ENCODE measurements at places on chromosomes 13 and 19.
A peak's percentile ranks its signal among the peaks of the same experiment; 100 is the strongest.

DNA sequence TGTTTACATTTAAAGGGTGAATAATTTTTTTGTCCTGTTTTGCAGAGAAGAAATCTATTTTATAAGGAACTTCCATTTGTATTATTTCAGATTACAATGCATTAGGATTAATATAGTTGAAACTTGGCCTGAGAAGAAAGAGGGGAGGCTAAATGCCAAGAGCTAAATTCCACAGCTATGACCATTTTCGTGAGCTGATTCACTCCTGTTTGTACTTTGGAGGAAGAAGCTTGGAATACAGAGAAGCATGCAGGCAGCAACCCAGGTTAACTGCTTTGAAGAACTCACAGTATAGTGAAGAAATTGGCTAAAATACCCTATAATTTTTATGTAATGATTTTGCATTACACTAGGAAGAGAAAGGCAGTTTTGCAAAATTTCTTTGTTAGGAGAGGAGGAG is 309.4 kb upstream of the KLF12 start:
- peak; percentile 80 for DNase-seq

- DNase-seq: no peak
Observed at GRCh38 chr13:112441226-112441625, 65.1 kb downstream of the SPACA7 start.

GRCh38 chr19:19276386-19276785 is 3.3 kb upstream of the TM6SF2 start:
- peak; percentile 83 for DNase-seq

DNA sequence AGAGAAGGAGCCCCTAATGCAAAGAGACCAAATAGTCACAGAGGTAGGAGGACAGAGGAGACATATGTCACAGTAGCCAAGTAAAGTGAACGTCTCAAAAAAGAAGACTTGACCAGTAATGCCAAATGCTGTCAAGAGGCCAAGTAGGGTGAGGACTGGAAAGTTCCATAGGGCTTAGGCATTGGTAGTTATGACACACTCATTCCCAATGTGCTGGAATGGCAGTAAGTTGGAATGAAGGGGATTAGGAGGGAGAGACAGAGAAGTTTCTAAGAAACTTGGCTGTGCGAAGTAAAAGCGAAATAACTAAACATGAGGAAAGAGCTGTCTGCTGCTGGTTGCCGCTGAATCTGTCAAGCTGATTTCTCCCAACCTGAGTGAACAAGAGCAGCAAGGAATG is 14.9 kb upstream of the FRY start:
- no peak for DNase-seq

DNA sequence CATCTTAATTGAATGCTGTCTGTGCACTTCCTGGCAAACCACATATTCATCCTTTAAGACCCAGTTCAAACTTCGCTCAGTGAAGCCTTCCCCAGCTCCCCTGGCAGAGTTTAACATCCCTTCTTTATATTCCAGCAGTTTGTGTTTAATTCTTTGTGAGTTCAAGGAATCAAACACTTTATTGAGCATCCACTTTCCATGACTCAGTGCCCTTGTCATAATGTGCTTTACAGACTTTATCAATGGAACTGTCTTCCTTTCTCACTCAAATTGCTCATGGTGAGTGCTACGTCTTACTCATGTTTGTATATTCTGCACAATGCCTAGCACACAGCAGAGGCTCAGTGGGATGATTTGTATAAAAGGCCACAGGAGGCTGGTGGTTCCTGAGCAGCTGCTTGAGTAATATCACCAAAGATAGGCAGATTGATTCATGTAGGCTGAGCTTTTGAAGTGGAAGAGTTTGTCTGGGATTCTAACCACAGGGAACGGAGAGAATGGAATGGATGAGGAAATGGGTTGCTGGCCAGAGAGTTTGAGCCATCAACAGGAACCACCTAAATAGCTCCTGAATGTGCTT is 44.2 kb downstream of the SERTM1 start:
- DNase-seq: no peak

- peak; percentile 84 for DNase-seq
Observed at GRCh38 chr13:30429721-30430694, 7.7 kb downstream of the UBE2L5 start.

DNA sequence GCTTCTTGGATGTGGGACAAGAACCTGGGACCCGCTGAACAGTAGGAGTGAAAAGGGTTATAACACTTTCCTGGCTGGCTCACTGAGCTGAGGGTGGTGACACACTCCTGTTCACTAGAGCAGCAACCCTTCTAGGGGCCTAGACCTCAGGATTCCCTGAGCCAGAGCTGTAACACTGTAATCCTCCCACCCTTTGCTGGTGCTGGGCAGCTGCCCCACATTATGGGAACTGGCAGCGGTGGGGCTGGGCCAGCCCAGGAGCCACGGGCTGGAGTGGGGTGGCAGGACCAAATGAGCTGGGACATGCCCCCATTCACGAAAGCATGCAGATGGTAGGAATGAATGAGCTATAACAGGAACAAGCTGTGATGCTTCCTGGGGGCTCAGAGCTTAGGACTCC is 110.6 kb downstream of the B3GLCT start:
- DNase-seq: no peak

DNA sequence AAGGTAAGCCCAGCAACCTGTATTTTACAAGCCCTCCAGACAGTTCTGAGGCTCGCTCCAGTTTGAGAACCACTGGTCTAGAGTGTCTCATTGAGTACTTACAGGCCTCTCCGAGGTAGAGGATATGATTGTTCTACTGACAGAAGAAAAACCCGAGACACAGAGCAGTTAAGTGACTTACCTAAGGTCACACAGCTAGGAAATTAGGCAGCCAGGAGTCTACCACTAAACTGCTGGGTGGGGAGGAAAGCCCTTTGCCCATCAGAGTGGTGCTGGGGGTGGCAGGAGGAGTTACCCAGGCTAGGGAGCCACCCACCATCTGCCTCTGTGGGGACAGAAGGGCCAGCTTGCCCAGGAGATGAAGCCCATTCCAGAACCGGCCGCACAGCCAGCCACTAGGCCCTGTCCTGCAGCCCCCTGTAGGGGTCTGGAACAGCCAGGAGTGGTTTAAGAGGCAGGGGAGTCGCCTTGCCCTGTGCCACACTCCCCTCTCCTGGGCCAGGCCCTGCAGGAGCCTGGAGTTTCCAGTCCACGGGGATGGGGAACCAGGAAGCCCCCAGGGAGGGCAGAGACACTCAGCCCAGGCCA is 703 bp downstream of the RASGRP4 start:
- no peak for DNase-seq

DNA sequence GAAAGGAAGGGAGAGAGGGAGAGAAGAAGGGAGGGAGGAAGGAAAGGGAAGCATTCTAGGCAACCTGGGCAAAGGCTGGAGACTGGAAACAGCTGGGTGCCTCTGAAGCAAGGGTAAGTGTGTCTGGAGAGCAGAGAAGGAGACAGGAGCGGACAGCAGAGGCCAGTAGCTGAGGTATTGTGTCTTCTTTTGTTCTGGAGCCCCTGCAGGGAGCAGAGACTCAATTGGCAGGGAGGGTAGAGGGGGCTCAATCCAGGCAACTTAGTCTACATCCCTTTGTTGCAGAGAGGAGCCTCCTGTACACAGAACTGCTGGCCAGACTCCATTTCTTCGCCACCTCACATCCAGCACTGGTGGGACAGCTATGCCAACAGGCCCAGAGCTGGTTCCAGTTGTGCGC is 53.2 kb downstream of the NWD1 start:
- no peak for DNase-seq

- no peak for DNase-seq
Observed at GRCh38 chr19:32879741-32880140, 10.2 kb upstream of the SLC7A9 start.

- peak; percentile 16 for DNase-seq
Observed at GRCh38 chr19:33683881-33684537, 62.3 kb downstream of the CHST8 start.

- DNase-seq: no peak
Observed at GRCh38 chr13:77338961-77339401, 12.1 kb upstream of the MYCBP2 start.

GRCh38 chr13:20118268-20119140 is 42.3 kb downstream of the GJA3 start:
- no peak for DNase-seq

- no peak for DNase-seq
Observed at GRCh38 chr13:89082623-89083022, 1411.5 kb downstream of the SLITRK5 start.

DNA sequence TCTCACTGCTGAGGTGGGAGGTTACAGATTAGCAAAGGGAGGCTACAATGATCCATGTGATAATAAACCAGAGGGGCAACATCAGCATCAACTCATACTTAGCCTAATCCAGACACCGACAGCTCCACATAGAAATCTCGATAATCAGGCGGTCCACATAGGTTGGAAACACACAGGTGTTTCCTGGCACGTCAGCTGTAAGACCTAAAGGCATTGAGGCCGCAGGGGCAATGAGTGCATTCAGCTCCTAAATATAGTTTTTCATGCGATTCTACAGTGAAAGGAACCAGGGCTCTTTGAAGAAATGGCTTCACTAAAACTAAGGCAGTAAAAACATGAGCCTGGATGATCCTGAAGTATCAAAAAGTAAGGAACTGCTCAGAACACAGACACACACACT is 19.3 kb downstream of the PLPP2 start:
- no peak for DNase-seq

DNA sequence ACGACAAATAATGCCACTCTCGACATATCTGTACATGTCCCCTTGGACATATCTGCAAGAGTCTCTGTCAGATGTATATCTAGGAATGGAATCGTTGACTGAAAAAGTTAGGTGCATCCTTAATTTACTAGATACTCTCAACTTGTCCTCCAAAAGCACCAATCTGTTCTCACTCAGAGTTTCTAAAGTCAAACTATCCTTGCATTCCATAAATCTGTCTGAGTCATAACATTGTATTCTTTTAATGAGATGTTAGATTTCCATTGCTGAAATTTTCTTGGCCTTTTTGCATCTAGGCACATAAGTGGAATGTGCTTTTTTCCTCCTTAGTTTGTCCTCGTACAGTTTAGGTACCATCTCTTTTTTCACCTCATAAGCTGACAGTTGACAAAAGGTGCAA is 139.8 kb downstream of the PTPRS start:
- DNase-seq: no peak

GRCh38 chr13:114145256-114145655 is 12.8 kb upstream of the RASA3 start:
- no peak for DNase-seq

- peak; percentile 3 for DNase-seq
Observed at GRCh38 chr13:91313103-91313502, 34.4 kb upstream of the MIR17HG start.

GRCh38 chr13:46354156-46355087 is 32.6 kb downstream of the RUBCNL start:
- DNase-seq: peak; percentile 95

DNA sequence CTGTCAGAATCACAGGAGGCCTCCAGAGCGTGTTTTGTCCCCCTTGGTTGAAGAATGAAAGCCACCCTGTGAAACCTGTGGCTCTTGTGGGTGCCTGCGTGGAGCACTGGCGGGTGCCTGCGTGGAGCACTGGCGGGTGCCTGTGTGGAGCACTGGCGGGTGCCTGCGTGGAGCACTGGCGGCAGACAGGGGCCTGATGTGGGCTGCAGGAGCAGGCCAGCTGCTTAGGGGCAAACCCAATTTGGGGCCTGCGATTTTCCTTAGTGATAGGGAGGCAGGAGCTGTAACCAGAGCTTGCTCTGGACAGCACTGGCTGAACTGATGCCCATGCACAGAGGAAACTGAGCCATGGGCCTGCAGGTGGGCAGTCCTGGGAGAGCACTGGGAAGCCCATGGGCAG is 24.3 kb downstream of the ARHGEF7 start:
- DNase-seq: no peak

DNA sequence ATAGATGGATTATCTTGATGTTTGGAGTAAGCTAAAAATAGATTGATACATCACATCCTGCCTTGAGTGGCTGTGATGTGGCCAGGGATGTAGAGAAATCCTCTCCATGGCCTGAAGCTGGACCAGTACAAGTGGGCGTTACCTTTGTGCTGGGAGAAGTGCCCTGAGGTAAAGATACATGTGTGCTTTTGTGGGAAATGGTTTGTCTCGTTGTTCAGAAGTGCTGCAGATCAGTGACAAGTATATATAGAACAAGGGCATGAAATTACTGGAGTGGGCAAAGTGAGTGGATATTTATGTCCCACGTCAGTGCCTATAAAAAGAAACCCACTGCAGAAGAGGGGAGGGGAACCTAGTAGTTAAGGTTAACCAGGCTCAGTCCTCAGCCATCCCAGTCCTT is 12.2 kb upstream of the ZNF304 start:
- peak; percentile 52 for DNase-seq

- DNase-seq: no peak
Observed at GRCh38 chr13:80039000-80039399, 301.9 kb downstream of the SPRY2 start.

DNA sequence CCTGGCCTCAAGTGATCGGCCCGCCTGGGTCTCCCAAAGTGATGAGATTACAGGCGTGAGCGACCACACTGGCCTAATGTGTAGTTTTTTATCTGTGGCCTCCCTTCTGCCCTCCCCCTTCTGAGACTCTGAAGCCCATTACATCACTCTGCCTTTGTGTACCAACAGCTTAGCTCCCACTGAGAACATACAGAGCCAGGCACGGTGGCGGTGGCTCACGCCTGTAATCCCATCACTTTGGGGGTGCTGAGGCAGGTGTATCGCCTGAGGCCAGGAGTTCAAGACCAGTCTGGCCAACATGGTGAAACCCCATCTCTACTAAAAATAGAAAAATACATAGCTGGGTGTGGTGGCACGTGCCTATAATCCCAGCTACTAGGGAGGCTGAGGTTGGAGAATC is 12.6 kb downstream of the NCR1 start:
- no peak for DNase-seq

GRCh38 chr13:99582511-99582910 is 81.2 kb downstream of the TM9SF2 start:
- DNase-seq: no peak

DNA sequence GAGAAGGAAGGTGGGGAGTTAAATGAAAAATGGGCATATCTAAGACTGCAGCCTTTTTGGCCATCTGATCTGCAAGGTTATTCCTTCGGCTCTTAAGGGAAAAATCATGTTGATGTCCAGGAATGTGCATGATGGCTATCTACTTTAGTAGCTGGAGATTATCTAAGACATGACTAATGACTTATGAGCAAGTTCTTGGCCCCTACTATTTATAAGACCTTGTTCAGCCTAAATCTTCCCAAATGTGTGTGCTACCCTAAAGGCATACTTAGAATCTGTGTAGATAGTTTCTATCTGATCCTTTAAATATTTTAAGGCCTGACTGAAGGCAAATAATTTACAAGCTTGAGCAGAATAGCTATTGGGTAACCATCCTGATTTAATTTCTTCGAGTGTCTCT is 41.8 kb upstream of the CD177 start:
- no peak for DNase-seq

DNA sequence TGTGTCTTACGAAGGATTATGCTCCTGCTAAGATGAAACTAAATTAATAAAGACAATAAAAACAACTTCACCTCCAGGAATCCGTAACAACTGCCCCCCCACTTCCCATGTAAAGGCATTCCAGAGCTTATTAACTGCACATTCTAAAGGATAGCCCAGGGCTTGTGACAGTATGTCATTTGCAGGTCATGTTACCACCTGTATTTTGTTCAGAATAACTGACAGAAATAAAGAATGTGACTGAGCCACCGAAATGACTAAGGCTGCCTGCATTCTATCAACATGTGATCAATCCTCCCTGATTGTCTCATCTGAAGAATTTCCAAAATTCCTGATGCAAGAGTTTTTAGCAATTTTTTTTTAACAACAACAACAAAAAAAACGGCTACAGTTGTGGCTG is 117.2 kb downstream of the MIPEP start:
- no peak for DNase-seq

Measured in brain microvascular endothelial cell (primary cell).